ENCODE measurements at places on chromosomes 13 and 19.

DNA sequence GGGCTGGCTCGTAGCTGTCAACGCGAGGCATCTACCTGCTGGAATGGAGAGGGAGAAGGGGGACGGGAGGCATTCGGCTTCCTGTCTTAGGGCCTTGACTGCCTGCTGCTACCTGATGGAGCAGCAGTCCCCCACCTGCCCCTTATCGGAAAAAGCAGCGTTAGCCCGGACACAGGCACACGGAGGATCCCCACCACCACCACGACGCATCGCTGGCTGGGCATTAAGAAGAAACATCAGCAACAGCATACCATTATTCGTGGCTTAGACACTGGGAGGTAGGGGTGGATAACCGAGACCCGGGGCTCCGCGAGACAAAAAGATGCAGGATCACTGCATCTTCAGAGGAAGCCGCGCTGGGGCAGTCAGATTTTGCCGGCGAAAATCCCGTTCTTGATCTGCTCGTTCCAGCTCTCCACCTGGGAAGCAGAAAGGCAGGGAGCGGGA, 1.1 kb downstream of the COX6B2 start:
- peaks cover 49% of the 10 kb centered on the region for H3K27me3 ChIP-seq
- no peaks in the 10 kb centered on the region for H3K36me3 ChIP-seq
- no peak for DNase-seq
- no peak overlapping the region for H3K27ac ChIP-seq

DNA sequence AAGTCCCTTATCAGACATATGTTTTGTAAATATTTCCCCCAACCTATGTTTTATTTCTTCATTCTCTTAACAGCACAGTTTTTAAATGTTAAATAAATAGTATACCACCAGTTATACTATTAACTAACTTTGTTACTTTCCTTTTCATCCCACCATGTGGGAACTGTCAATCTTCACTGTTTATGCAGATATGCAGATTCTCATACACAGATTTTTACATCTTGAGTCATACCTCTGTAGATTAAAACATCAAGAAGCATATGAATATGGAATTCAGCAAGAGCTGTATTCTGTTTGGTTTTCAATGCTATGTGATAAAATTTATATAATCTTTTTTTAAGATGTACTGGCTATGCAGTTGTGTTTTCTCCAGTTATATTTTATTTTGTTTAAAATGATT, 566.3 kb downstream of the LIG4 start:
- no peaks in the 10 kb centered on the region for H3K36me3 ChIP-seq
- H3K27ac ChIP-seq, result no peak overlapping the region
- no peak for DNase-seq
- H3K4me3 ChIP-seq, result no peak overlapping the region
- H3K4me1 ChIP-seq, result no peaks in the 10 kb centered on the region
- H3K27me3 ChIP-seq, result no peaks in the 10 kb centered on the region

- peak; percentile 92 for DNase-seq
- peak within 1 kb of the TSS; percentile 82 for H3K27ac ChIP-seq
- peaks cover 19% of the 10 kb centered on the region for H3K4me1 ChIP-seq
- no peaks in the 10 kb centered on the region for H3K36me3 ChIP-seq
- peak within 1 kb of the TSS; percentile 80 for H3K4me3 ChIP-seq
- peaks cover 20% of the 10 kb centered on the region for H3K27me3 ChIP-seq
Observed at GRCh38 chr13:113758651-113759524, at the start of gene TMEM255B. Gene TMEM255B (plus strand): TSS chr13:113759226. CDS start chr13:113759270, 44 bp downstream.

GRCh38 chr19:47107202-47107952, 6.2 kb downstream of the ZC3H4 start:
- no peaks in the 10 kb centered on the region for H3K36me3 ChIP-seq
- DNase-seq, result no peak
- peak overlapping the region; percentile 11 for H3K4me3 ChIP-seq
- peaks cover 61% of the 10 kb centered on the region for H3K4me1 ChIP-seq
- peak overlapping the region; percentile 99 for H3K27ac ChIP-seq

DNA sequence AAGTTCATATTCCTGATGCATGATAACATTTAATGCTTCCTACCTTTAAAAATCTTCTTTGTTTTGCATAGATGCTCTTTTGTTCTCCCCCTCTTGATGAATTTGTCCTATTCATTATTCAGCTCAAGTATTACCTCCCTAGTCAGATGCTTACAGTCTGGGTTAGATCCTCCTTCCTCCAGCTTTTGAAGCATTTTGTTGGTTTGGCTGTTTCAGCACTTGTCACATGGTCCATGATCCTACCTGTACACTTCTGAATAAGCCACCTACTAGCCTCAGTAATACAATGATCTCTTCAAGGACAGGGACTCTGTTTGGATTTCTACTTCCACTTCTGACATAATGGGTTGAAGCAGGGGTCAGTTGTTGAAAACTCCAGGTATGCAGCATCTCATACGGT, 37.4 kb downstream of the N4BP2L1 start:
- no peaks in the 10 kb centered on the region for H3K27me3 ChIP-seq
- no peak overlapping the region for H3K4me3 ChIP-seq
- no peaks in the 10 kb centered on the region for H3K36me3 ChIP-seq
- no peaks in the 10 kb centered on the region for H3K4me1 ChIP-seq
- H3K27ac ChIP-seq, result no peak overlapping the region

GRCh38 chr13:52395704-52396103, 10.3 kb downstream of the THSD1 start:
- no peaks in the 10 kb centered on the region for H3K27me3 ChIP-seq
- no peak for DNase-seq
- H3K36me3 ChIP-seq, result no peaks in the 10 kb centered on the region
- no peak overlapping the region for H3K27ac ChIP-seq
- H3K4me1 ChIP-seq, result peaks cover 10% of the 10 kb centered on the region

- peak; percentile 62 for DNase-seq
- no peak overlapping the region for H3K27ac ChIP-seq
- no peak overlapping the region for H3K4me3 ChIP-seq
- H3K4me1 ChIP-seq, result peaks cover 25% of the 10 kb centered on the region
- no peaks in the 10 kb centered on the region for H3K27me3 ChIP-seq
Observed at GRCh38 chr13:34156841-34157365, 339.0 kb downstream of the RFC3 start.

All from suprapubic skin (tissue), 4 donors.